ENCODE measurements at places on chromosomes 6 and 20.

- no peak for DNase-seq
Observed at GRCh38 chr6:6818078-6818639, 229.6 kb downstream of the LY86 start.

DNA sequence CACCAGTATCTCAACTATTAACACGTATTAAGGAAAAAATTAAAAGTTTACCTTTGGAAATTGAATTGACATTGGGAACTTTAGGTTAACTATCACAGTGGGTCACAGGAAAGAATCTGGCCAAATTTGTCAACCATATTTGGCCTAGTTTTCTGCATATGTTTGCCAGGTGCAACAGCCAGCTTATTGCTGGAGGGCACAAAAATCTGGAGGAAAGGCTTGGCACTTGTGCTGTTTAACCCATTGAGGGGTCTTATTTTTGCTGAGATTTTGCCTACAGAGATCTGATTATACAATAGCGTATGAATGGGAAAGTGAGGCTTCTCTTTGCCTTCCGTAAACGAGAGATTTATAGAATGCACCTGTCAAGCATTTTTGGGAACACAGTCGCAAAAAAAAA is 190.4 kb downstream of the PRL start:
- DNase-seq: no peak

GRCh38 chr6:20583444-20583800 is 49.2 kb downstream of the CDKAL1 start:
- DNase-seq: no peak

- no peak for DNase-seq
Observed at GRCh38 chr20:61346996-61347395, 94.9 kb downstream of the CDH4 start.

DNA sequence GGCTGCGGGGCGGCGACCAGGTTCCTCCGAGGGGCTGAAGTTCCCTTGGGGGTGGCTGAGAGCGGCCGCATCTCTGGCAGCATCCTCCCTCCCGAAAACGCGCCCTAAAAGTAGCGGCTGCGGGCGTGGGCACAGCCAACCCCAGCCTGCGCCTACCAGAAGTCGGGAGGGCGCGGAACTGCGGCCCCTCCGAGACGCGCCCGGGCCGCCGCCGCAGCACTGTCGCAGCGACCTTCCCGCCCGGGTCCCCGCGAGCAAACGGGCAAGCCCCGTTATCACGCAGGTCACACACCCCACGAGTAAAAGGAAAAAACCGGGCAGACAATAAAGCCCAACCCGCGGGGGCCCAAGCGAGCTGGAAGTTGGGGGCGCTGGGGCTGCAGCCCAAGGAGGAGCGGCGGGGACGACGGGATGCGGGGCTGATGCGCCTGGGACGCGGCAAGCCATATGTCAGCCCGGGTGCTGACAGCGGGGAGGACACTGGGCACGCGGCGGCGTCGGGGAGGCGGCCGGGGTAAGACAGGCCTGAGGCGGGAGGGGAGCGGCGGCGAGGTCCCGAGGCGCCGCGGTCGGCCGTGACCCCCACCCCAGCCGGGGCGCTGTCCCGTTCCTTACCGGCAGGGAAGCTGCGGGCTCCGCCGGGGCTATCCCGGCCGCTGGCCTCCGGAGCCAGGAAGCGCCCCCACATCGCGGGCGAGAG is 659 bp downstream of the CEP85L start:
- DNase-seq: no peak

DNA sequence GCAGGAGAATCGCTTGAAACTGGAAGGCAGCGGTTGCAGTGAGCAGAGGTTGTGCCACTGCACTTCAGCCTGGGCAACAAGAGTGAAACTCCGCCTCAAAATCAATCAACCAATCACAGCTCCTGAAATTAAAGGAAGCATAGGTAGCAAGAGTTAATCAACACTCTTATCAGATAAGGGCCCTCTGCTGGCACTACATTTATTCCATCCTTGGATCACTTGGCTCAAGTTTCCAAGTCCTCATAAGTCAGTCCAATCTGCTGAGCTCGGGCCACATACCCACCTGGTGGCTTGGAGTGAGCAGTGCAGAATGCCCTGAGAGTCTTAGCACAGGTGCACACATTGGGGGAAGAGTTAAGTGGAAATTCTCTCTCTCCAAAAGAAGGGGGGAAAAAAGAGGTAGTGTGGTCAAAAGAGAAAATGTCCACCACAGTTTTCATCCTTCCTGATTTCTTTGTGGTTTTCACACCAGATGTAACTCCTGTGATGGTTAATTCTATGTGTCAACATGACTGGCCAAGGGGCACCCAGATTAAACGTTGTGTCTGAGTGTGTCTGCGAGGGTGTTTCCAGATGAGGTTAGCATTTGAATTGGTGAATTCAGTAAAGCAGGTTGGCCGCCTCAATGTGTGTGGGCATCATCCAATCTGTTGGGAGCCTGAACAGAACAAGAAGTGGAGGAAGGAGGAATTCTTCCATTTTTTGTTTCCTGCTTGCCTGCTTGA is 14.2 kb upstream of the FAM8A1 start:
- peak; percentile 43 for DNase-seq

GRCh38 chr6:20319520-20320357 is 81.9 kb upstream of the E2F3 start:
- DNase-seq: no peak

GRCh38 chr6:128412680-128413079 is 107.7 kb downstream of the PTPRK start:
- DNase-seq: no peak

DNA sequence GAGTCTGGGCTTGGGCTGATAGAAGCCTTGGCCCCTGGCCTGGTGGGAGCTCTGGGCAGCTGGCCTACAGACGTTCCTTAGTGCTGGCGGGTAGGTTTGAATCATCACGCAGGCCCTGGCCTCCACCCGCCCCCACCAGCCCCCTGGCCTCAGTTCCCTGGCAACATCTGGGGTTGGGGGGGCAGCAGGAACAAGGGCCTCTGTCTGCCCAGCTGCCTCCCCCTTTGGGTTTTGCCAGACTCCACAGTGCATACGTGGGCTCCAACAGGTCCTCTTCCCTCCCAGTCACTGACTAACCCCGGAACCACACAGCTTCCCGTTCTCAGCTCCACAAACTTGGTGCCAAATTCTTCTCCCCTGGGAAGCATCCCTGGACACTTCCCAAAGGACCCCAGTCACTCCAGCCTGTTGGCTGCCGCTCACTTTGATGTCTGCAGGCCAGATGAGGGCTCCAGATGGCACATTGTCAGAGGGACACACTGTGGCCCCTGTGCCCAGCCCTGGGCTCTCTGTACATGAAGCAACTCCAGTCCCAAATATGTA is 957 bp upstream of the VEGFA start:
- DNase-seq: no peak

GRCh38 chr6:37516076-37516919 is 16.6 kb upstream of the CCDC167 start:
- DNase-seq: peak; percentile 72

GRCh38 chr6:106360410-106360988 is at the start of gene CRYBG1:
TSS of gene CRYBG1 (plus strand) at chr6:106360717. CDS start at chr6:106360909, 192 bp downstream.
- peak; percentile 6 for DNase-seq

All from A172 (cell line).